ENCODE measurements at places on chromosomes 5 and 9.

GRCh38 chr9:37471942-37472684 is 6.9 kb upstream of the ZBTB5 start:
- DNase-seq: peak; percentile 85

GRCh38 chr9:32430720-32431119 is 46.3 kb downstream of the ACO1 start:
- DNase-seq: peak; percentile 31

DNA sequence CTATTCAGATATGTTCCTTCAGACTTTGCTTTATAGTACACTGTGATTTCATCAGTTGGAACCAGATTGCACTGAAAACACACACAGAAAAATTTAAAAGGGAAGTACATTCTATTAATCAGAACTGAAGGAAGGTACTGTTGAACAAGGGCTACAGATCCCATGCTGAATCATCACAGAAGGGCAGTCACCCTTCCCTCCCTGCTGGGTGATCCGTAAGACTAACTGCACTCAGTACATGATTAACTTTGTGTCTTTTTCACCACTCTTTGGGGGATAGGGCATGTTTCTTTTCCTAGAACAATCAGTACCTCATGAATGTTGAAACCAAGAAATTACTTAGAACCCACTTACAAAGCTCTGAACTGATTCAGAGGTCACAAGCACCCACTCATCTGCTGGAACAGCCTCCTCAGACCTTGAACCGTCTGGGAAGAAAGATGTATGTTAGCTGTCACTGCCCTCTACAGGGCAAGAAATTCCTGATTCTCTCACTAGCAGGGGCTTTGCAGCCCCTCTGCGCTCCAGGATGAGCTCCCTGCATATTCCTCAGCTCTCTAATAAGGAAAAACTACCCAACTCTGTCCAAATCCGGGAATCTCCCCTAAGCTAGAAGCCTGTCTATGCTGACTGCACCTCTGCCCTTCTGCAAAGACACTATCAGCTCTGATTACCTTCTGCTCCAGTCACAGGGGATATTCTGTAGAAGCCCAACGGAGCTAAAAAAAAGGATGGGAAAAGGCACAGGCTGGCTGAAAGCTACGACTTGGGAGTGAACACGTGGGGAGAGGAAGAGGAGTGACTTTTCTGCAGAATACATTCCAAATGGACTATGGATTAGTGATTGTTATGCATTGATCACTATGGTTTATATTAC is 51.0 kb downstream of the IARS1 start:
- peak; percentile 10 for DNase-seq

DNA sequence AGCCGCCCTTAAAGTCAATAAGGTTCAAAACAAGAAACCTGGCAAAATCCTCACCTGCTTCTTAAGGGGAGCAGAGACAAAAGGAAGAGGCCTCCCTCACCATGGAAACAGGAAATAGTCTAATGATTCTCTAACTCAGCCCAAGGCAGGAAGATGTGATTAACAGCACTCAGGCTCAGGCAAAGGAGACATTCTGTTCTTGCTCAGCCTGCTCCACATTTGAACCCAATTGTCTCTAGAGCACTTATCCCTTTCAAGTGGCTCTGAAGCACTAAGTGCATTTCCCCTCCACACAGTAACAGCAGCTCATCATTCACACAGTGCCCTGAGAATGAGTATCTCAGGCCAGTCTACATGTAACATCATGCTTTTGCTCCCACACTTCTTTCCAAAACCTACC is 72.3 kb downstream of the NIPSNAP3B start:
- DNase-seq: no peak

GRCh38 chr5:158349987-158350386 is 491.0 kb upstream of the CLINT1 start:
- DNase-seq: no peak

- peak; percentile 36 for DNase-seq
Observed at GRCh38 chr9:14693251-14693861, at the start of gene ZDHHC21. Gene ZDHHC21, minus strand, starts transcription at chr9:14693432. Its CDS starts 19,092 bp downstream, at chr9:14674340.

GRCh38 chr9:3835393-3835792 is 309.6 kb upstream of the RFX3 start:
- no peak for DNase-seq

GRCh38 chr9:21505425-21506179 is 23.5 kb upstream of the IFNE start:
- DNase-seq: no peak

DNA sequence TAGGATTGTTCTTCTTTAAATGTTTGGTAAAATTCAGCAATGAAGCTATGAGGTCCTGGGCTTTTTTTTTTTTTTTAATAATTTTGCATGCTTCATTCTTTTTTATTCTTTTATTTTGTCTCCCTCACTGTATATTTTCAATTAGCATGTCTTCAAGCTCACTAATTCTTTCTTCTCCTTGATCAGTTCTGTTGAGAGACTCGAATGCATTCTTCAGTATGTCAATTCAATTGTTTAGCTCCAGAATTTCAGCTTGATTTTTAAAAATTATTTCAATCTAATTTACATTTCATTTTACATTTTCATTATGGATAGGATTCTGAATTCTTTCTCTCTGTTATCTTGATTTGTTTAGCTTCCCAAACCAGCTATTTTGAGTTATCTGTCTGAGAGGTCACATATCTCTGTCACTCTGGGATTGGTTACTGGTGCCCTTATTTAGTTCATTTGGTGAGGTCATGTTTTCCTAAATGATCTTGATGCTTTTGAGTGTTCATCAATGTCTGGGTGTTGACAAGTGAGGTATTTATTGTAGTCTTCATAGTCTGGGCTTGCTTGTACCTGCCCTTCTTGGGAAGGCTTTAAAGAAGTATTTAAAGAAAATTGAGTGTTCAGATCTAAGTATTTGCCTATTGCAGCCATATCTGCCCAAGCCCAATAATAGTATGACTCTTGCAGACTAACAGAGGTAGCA is 9.1 kb downstream of the LURAP1L start:
- no peak for DNase-seq

GRCh38 chr9:89864731-89865130 is 259.9 kb downstream of the GADD45G start:
- DNase-seq: no peak

DNA sequence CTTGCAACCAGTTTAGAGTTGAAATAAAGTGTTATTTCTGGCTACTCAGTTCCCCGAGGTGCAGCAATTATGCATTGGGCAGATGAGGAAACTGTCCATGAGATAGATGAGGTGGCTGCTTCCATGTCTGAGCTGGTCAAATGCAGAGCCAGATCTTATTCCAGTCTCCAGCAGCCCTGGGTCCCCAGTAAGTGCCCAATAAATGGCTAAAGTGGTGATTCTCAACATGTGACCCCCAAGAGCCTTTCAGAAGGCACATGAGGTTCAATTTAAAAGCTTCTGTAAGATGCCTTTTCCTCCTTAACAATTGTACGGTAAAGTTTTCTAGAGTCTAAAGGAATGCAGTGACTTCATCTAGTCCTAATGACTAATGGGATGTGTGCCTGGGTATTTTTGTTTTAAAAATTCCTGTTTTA is 17.5 kb downstream of the ATOX1 start:
- DNase-seq: no peak

GRCh38 chr9:121073038-121073437 is 1.7 kb upstream of the CNTRL start:
- DNase-seq: no peak

DNA sequence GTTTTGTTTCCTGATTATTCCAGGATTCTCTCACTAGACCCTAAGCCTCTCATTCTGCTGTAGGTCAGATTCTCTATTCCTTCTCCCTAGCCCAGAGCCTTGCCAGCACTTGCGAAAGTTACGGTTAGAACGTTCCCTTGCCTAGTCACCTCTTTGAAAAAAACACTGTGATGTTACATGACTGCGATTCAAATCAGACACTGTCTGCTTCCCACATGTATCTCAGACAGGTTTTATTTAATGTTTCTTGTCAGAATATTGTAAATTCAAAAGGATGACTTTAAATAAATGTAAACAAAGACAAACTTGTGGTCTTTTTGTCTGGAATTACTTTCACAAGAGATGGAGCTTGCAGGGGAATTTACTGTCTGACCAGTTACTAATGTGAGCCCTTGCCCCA is 116.5 kb upstream of the OTULINL start:
- DNase-seq: no peak

- no peak for DNase-seq
Observed at GRCh38 chr9:18263377-18263776, 210.6 kb upstream of the ADAMTSL1 start.

- no peak for DNase-seq
Observed at GRCh38 chr9:35294066-35294465, 132.3 kb downstream of the UNC13B start.

DNA sequence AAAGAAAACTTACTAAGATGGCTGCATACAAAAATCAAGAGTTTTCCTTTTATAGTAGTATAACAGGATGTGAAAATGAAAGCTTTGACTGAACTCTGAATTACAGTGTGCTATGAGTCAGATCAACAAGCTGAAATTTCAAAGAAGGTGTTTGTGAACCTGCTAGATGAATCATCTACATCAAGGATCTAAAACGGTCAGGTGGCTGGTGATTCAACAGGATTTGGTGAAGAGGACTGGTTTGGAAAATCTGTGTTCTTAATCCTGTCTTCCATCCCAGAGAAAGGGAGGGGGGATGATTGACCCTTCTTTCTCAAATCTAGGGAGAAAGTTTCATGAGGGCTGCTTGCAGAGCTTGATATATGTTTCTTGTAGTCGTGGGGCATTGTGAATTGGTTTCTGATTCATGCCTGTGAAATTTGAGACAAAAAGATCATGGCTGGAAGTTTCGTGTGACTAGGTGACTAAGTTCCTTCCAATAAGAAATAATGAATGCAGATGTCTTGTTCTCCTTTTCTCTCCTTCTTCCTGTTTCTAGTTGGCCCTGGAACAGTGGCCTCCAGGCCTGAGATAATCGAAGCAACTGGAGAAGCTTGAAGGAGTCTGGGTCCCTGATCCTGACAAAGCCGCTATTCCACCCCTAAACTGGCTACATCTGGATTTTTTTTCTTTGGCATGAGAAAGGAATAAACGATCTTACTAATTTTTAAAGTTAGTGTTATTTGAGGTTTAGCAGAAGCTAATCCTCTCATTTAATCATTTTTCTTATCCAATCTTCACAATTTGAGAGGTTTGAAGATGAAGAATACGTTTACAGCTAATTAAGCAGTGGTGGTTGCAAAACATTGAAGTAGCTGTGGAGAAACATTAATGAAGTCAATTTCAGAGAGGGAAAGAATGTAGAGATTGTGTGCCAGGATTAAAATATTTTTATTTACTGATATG is 67.2 kb downstream of the MRPS30 start:
- DNase-seq: peak; percentile 17

DNA sequence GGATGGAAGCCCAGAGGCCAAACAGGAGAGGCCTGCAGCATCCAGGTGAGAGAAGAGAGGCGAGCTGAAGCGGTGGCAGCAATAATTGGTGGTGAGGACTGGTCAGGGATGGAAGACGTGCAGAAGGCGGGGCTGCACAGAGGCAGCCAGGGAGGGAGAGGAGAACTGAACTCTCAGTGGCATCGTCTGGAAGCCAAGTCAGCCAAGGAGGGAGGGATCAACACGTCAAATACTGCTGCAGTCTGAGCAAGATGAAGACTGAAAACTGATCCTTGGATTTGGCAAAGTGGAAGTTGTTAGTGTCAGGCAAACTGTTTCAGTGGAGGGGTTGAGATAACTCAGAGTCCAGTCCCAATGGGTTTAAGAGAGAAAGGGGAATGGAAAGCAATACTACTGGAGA is 145.4 kb downstream of the CDK5RAP2 start:
- no peak for DNase-seq

DNA sequence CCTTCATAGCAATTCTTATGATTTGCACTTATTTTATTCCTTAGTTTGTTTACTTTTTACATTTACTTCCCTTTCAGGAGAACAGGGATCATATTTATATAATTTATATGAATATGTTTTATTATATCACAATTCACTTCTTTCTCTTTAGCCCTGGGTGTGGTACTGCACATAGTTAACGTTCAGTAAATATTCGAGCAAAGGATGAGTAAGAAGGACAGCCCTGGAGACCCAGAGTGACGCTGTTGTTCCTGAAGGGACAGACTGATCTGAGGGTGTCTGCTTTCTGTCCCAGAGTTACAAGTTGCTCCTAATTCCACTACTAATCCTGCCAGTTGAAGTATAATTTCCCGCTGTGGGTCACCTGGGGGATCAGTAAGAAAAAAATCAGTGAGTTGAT is 366.1 kb downstream of the DMRT2 start:
- no peak for DNase-seq

GRCh38 chr5:68505917-68506860 is 290.6 kb downstream of the PIK3R1 start:
- DNase-seq: no peak

- no peak for DNase-seq
Observed at GRCh38 chr5:177131019-177131320, 2.6 kb upstream of the NSD1 start.

- no peak for DNase-seq
Observed at GRCh38 chr9:137388589-137389427, 34.2 kb downstream of the EXD3 start.

DNA sequence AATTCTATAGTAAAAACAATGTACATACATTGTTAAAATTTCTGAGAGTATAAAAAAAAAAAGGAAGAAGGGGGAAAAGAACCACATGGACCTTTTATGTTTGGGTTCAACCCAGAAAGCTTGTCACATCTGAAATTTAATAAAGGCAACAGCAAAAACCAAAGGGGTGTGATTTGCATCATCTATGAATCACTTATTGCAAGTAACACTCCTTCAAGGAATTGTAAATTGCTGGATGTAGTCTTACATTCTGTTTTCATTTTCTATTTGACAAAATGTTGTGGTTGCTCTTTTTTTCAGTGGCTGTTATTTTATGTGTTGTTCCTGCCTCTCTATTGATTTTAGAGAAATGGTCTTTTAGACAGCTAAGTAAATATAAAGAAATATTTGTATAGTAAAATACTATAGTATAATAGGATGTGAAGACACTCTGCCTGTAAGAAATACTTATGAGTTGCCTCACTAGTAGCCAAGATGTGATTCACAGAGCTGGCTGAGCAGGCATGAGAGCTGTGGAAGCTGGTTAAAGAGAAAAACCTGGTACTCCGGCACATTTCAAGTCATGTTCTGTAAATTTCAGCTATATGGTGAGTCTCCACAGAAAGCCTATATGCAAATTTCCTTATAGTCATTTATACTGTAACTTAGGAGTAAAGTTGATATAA is 131.1 kb upstream of the CNTLN start:
- no peak for DNase-seq

DNA sequence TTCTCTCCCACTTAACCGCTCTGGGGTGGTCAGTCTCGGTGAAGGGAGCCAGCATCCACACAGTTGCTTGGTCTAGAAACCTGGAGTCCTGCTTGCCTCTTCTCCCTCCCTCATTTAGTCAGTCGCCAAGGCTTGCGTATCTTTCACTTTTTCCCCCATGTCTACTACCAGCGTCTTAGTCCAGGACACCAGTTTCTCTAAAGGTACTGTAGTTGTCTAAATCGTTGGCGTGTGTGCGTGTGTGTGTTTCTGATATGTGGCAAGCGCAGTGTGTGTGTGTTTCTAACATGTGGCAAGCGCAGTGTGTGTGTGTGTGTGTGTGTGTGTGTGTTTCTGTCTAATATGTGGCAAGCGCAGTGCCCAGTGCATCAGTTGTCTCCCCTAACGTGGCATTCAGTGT is 641 bp downstream of the ATP6V1G1 start:
- DNase-seq: no peak

GRCh38 chr9:21919377-21920362 is 74.5 kb downstream of the CDKN2A start:
- DNase-seq: peak; percentile 48
